Activated T-cell treated with anti-CD3 and anti-CD28 coated beads, Interleukin-2, amount 50 U/mL, for 72 hours (primary cell): ENCODE measurements at places on chromosomes 4 and X.

DNA sequence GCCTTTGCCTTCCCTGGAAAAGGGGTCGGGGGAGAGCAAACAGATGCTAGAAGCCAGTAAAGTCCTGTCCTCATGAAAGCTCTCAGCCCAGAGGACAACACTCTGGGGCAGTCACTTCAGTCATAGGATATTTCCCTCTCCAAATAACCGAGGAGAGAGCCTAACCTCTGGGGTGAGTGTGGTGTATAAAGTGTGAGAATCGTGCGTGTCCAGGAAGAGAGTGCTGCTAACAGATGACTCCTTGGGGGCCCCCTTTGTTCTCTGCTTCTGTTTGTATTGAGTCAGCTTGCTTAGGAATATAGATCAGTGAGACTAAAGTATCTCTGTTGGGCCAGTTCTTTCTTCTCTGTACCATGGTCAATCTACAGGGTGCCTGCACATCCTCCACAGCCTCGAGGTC lies 247.2 kb downstream of the PALLD start:
- DNase-seq: no peak

DNA sequence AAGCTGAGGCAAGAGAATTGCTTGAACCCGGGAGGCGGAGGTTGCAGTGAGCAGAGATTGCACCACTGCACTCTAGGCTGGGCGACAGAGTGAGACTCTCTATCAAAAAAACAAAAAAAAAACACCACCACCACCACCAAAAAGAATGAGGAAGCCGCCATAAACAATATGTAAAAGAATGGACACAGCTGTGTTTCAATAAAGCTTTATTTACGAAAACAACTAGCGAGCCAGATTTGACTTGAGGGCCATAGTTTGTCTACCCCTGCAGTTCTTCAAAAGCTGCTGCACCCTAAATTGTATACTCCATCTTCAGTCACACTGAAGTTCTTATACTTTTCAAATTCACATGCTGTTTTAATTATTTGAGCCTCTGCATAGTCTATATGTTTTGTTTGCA lies 306.5 kb upstream of the KLF3 start:
- no peak for DNase-seq

- DNase-seq: no peak
Observed at GRCh38 chrX:10471418-10471817, 149.0 kb downstream of the MID1 start.

- DNase-seq: no peak
Observed at GRCh38 chrX:80138938-80139337, 124.4 kb downstream of the TBX22 start.

DNA sequence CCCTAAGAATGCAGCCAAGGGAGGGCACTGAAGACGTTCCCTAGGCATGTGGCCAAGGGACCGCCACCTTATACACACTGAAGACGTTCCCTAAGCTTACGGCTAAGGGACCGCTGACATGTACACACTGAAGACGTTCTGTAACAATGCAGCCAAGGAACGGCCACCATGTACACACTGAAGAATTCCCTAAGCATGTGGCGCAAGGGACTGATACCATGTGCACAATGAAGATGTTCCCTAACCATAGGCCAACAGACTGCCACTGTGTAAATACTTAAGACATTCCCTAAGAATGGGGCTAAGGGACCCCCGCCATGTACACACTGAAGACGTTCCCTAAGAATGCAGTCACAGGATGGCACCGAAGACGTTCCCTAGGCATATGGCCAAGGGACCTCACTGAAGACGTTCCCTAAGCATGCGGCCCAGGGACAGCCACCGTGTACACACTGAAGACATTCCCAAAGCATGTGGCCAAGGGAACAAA lies 36.1 kb downstream of the DHRSX start:
- DNase-seq: no peak

GRCh38 chr4:128823025-128823661 lies 13.6 kb downstream of the JADE1 start:
- no peak for DNase-seq

- DNase-seq: no peak
Observed at GRCh38 chrX:52262195-52262546, 77.5 kb downstream of the MAGED4 start.

DNA sequence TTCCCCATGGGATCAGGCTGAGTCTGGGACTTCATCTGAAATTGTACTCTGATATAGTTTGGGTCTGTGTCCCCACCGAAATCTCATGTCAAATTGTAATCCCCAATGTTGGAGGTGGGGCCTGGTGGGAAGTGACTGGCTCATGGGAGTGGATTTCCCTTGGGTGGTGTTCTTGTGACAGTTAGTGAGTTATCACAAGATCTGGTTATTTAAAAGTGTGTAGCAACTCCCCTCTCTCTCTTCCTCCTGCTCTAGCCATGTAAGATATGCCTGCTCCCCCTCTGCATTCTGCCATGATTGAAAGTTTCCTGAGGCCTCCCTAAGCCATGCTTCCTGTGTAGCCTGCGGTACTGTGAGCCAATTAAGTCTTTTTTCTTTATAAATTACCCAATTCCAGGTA lies 61.0 kb downstream of the RASGEF1B start:
- no peak for DNase-seq

DNA sequence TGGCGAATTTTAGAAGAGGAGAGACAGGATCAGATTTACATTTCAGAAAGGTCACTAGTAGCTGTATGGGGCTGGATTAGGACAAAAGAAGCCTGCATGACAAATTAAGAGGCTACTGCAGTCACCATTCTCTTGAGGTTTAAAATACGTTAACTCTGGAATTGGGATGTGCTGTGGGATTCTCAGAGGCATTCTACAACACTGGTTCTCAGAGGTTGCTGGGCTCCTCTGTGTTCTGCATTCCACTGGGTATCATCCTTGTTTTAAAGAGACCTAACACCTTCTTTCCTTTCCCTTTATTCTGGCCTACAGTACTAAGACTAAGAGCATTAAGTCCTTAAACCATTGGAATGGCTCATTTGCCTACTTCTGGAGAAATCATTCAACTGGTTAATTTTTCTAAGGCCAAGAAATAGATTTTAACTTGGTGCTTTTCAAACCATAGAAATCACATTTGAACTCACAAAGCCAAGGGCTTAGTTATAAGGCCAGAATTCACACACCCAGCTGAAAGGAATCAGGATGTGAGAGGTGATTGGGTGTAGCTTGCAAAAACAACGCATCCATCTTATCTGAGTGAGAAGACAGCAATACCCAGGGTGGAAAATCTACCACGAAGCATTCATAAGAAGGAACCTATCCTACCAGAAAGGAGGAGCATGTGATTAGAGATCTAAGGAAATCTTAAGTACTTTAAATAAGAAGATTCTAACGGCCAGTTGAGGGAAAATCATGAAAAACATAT lies 116.6 kb downstream of the SHISA3 start:
- DNase-seq: no peak

DNA sequence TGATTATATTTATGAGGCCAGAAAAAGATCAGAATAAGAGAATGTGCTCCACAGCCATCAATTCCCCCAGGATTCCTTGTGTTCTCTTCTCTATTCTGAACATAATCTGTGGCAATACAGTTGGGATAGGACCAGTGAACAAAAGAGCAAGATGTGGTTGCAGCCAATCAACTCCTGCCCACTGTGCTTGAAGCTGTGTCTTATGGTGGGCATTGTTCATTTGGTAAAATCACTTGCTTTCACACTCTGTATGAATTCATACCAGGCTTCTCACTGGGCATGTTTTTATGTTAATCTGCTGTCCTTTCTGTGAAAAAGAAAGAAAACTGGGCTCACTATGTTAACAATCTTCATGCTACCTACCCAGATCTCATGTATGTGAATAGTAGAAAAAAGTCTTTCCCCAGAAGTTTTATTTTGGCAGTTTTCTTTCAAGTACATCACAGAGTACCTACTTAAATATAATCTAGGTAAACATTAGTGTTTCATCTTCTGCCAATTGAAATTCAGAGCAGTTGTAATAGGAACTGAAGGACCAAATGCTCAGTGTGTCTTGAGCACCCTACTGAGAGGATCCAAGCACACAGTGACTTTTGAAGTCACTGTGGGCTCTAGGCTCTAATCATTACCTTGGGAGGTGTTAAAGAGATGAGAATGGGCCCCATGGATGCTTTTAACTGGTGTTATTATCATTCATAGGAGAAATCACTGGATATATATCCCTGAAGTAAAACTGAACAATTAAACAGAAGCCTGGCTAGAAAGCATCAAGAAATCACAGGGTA lies 429.2 kb upstream of the TRAM1L1 start:
- no peak for DNase-seq

- DNase-seq: no peak
Observed at GRCh38 chr4:160450876-160451275, 1348.0 kb downstream of the RAPGEF2 start.

DNA sequence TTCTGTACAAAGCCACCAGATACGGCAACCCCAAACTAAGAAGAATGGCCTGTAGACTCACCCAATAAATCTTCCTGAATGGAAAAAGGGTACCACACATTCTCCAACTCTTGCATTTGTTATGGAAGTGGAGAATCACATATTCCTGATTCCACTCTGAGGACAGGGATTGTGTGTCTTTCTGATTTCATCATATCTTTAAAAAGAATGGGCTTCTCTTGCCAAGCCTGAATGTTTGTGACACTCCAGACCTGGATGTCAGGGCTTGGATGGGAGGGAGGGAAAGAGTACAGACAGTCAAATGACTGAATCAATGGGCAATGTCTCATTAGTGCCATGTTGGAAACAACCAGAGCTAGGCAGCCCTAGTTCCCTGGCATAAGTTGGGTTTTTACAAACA lies 77.4 kb downstream of the PLAC1 start:
- no peak for DNase-seq

DNA sequence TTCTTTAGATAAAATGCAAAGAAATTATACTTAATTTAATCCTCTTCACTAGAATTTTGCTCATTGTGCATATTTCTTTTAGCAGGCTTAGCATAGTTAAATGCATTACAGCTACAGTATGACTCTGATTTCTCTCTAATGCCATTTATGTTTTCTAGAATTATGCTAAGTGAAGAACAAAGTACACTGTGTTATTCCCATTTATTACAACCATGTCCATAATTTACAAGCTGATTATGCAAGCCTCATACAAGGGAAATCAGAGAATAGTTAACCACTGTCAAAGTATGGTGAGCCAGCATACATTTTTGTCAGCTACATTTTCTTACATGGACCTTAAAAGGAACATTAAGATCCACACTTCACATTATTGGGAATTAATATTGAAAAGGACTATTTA lies 99.1 kb downstream of the MAB21L2 start:
- DNase-seq: no peak

- no peak for DNase-seq
Observed at GRCh38 chrX:16993791-16994318, 47.4 kb downstream of the REPS2 start.

DNA sequence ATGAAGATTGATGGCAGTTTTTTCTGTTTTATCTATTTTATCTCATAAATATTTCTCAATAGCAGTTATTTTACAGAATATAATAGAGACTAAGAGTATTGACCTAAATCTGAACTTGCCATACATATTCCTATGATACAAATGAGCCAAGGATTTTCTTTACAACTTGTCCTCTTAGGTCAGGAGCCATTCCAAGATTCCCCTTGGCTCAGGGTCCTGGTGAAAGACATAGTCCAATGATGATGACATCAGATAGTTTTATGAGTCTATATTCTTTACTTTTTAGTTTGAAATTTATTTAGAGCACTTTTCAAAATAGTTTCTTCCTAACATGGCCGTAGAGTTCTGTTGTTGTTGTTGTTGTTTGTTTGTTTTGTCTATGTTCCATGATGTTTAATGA lies 869.1 kb upstream of the GRID2 start:
- DNase-seq: no peak

DNA sequence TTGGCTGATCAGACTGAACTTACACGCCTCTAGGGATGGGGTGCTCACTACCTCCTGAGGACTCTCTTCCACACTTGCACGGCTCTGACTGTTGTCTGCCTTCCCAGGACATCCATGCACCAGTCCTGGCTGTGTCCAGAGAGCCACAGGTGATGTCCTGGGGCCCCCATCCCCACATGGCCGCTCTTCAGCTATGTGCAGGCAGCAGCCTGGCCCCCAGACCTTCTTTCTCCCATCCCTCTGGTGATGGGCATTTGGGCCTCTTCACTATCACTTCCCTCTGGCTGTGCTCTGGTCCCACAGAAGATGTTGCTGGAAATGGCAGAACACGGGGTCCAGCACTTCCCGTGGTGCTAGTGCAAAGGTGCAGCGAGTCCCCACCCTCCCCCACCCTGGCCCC lies 40.9 kb upstream of the HMX1 start:
- DNase-seq: no peak

GRCh38 chr4:3700736-3701135 lies 65.4 kb upstream of the ADRA2C start:
- DNase-seq: no peak

DNA sequence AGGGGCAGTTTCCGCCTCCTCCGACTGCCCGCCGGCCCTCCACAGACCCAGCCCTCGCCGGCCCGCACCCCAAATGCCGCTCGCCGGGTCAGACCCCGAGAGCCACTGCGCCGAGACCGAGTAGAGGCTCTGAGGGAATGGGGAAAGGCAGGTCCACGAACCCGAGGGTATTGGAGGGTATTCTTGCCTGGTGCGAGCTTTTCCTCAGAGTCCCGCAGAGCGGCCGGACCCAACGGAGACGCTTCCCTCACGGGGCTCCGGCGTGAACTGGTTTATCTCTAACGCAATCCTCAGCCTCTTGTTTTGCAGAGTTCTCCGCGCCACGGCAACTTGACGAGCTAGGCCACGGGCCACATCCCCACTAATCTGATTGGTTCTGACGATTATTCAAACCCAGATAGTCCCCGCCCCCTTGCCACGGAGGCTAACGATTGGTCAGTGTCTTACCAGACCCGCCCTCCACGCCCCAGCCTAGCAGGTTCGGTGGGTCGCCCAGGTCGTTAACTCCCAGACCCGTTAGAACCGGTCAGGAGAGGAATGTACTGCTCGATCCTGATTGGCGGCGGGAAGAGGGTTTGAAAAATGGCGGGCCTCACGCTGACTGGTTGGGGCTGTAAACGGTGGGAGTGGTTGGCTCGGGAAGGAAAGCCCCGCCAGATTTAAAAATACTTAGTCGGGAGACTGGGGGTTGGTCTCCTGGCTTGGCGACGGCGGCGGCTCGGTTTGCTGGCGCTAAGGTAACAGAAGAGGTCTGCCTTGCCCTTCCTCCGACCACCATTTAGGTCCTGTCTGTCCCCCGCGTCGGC lies at the start of gene HMGB2:
Gene HMGB2 (minus strand): TSS at position 274 of the 806 bp plus-strand sequence. CDS start 709 bp downstream, outside the sequence.
- peak; percentile 100 for DNase-seq

GRCh38 chrX:12443534-12444098 lies 305.3 kb downstream of the FRMPD4 start:
- peak; percentile 0 for DNase-seq

- peak; percentile 78 for DNase-seq
Observed at GRCh38 chr4:38131371-38132091, 171.3 kb downstream of the PTTG2 start.

- no peak for DNase-seq
Observed at GRCh38 chr4:65645185-65645584, 25.1 kb downstream of the EPHA5 start.

- DNase-seq: no peak
Observed at GRCh38 chrX:9586992-9587392, 122.1 kb downstream of the TBL1X start.
